Central memory CD4-positive, alpha-beta T cell (primary cell): ENCODE measurements at places on chromosomes 6 and 20.

GRCh38 chr6:134309983-134310605, 7.8 kb downstream of the SGK1 start:
- DNase-seq, result no peak

- no peak for DNase-seq
Observed at GRCh38 chr6:166105341-166106075, 62.1 kb downstream of the TBXT start.

GRCh38 chr20:48401359-48401758, 426.4 kb downstream of the PREX1 start:
- no peak for DNase-seq

DNA sequence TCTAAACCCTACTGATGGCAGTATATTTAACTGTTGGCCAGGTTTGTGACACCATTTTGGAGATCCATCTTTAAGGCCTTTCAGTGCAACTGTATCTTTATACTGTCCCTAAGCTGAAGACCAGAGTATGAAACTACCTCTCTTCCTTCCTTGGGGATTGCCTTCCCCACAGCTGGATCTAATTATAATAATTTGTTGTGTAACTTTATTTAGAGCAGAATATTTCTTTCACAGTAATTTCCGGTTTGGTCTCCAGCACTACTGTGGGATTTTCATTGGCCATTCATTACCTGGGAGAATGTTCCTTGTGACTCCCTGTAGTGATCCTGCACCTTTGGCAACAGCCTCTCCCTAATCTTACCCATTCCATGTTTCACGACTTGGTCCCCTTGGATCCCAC, 75.2 kb downstream of the AKAP7 start:
- DNase-seq, result no peak

GRCh38 chr20:61732511-61733210, 333.0 kb downstream of the TAF4 start:
- no peak for DNase-seq

DNA sequence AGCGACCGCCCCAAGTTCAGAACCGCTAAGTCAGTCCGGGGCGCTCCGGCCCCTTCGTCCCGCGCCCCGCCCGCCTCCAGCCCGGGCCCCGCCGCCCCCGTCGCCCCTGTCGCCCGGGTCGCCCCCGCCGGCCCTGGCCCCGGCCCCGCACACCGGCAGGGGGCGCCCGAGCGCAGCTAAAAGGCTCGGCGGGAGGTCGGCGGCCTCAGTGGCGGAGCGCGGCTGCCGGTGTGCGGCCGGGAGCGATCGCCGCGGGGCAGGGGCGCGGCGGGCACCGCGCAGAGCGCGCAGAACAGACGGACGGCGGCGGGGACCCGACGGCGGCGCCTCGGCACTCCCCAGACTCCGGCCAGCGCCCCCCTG, at the start of gene FNDC1:
FNDC1 (plus strand) TSS at position 208 of the 363 bp plus-strand sequence. CDS start 197 bp downstream, outside the sequence.
- DNase-seq, result no peak

DNA sequence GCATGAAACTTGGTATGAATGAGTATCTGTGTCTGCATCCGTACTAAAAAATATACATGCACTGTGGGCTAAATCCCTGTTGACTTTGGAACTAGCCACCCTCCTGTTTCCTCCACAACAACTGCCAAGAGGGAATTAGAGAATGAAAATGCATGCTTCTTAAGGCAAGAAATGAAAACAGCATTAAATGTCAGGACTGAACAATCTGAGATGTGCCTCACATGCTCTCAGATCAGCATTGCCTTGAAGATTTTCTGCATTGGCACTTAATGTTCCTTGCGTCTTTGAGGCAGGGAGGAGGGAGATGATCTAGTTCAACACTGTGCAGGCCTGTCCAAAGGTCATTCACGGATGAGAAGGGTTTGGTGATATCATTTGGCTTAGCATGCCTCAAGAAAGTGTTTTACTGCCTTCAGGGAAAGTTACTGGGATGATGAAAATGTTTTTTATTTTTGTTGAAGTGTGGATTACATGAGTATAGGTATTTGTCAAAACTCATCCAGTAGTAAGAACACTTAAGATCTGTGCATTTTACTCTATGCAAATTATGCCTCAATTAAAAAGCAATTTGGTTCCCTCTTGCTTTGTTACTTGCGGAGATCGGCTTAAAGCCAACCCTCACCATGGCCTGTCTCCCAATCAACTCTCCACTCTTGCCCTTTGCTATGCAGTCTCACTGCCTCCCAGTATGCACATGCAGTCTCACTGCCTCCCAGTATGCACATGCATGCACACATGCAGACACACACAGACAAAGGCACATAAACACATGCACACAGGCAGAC, 47.5 kb upstream of the RIN2 start:
- no peak for DNase-seq

- DNase-seq, result no peak
Observed at GRCh38 chr20:36493051-36493800, 48.1 kb upstream of the MYL9 start.

GRCh38 chr6:106522562-106523250, 106.6 kb downstream of the RTN4IP1 start:
- DNase-seq, result no peak

DNA sequence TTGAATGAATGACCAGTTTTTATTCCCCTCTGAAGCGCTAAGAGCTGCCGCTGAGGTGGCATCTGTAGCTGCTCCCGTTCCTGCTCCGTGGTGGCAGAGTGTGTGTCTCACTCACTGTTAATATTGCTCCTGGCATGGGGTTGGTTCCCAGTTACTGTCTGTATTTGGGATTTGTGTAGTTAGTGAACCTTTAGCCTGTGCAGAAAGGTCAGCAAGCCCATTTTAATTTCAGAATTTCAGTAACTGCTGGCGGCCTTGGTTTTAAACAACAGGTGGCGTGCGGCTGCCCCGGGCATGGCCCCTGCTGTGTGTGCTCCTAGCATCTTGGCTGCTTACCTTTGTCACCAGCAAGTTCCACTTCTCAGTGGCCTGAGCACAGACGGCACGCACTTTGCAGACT, 54.1 kb upstream of the SLC22A1 start:
- no peak for DNase-seq

DNA sequence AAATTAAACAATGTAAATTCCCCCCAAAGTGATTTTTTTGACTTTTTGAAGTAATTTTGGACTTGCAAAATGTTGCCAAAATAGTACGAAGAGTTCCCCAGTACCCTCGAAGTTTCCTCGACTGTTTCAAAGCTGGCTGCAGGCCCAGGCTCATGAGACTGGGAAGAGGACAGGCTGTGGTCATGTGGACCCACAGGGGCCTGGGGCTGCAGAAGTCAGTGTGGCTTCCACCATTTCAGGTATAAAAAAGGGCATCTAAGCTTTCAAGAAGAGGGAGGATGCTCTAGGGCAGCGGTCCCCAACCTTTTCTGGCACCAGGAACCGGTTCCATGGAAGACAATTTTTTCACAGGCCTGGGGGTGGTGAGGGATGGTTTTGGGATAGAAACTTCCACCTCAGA, 75.0 kb downstream of the PTPN1 start:
- no peak for DNase-seq

DNA sequence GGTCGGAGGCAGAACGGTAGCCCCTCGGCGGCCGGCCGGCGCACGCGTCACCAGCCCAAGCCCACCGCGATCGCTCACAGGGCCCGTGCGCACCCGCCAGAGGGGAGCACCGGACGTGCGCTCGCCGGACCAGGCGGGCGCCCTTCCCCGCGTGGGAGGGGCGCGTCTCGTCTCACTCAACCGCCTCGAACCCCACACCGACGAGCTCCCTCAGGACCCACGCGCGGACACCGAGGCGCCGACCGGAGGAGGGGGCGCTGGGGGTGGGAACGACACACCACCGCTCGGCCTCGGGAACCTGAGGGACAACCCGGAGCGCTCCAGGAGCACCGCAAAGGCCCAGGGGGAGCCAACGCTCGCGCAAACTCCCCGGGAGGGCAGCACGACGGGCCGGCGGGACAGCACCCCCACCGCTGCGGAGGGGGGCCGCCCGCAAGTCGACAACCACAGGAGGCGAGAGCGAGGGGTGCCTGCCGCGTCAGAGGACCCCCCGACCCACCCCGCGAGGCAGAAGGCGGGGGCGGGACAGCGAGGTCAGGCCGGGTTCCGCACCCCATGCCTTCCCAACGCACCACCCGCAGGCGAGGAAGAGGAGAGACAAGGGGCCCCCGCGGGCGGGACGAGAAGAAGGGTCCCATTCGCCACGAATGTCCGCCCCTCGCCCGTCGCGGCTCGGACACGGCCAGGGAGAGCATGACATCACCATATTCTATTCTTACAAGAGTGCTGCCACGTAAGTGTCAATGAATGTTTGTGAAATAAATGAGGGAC, 512.7 kb upstream of the ZNF337 start:
- DNase-seq, result peak; percentile 2

DNA sequence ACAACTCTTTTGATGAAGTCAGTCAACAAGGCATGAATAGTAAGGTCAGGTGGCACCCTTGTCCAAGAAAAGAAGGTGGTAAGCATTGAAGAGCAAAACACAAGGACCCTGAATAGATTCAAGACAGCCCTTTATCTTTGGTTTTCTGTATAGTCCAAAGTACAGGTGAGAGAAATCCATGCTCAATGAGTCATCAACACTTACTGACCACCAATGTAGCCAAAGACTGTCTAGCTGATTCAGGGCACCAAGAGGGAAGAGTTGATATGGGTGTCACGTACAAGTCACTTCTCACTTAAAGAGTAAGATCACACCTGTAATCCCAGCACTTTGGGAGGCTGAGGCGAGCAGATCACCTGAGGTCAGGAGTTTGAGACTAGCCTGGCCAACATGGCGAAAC, 528.3 kb downstream of the CD83 start:
- no peak for DNase-seq

DNA sequence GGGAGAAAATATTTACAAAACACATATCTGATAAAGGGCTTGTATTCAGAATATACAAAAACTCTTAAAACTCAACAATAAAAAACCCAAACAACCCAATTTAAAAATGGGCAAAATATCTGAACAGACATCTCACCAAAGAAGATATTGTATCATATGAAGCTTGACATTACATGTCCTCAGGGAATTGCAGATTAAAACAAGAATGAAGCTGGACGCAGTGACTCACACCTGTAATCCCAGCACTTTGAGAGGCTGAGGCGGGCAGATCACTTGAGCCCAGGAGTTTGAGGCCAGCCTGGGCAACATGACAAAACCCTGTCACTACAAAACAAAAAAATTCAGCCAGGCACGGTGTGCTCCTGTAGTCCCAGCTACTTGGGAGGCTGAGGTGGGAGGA, 135.4 kb upstream of the AKIRIN2 start:
- no peak for DNase-seq

DNA sequence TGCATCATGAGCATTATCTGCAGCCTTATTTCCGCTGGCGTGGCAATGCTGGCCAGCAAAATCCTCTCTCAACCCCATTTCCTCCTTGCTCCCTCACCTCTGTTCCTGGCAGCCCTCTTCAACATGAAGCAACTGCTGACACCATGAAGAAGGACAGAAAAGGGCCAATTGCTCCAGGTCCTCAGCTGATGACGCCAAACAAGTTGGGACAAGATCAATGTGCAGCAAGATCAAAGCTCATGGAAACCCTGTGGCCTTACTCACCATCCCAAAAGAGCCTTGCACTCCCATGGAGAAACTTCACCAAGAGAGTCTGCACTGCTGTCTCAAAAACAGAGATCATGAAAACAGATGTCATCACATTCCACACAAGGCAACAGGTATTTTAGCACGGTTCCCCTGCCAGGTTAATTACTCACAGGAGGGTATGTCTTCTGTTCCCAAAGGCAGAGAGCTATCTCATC, 7.4 kb downstream of the GFOD1 start:
- DNase-seq, result no peak

DNA sequence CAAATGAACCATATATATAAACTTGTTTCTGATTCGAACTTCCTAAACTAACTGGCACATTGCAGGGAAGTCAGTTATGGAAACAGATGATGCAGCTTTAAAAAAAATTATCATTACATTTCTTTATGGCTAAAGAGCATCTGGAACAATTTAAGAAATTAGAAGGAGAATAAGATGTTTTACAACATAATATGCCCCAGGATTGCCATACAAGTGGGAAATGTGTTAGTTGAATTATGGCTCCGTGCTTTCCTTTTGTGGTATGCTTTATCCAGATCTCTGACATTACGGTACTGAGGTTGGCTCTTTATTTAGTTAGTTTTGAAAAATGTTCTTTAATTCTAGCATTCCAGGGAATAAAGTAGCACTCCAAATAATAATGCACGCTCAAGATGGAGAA, 343.0 kb upstream of the ZFP64 start:
- no peak for DNase-seq

DNA sequence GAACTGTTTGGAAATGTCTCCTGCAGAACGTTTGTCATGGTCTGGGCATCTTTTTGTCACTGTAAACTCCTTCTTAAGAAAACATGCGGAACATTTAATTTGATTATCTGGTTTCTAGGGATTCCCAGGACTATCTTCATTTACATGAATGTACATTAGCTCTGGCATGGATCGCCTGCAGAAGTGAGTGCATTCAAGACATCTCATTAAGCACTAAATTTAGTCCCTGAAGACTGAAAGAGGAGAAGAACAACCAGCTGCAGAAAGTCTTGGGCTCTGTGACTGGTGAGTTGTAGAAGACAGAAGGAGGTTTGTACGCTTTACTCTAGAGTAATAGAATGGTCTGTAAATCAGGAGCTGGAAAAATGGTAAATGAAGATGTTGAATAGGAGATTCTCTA, 540.7 kb downstream of the BCKDHB start:
- no peak for DNase-seq

DNA sequence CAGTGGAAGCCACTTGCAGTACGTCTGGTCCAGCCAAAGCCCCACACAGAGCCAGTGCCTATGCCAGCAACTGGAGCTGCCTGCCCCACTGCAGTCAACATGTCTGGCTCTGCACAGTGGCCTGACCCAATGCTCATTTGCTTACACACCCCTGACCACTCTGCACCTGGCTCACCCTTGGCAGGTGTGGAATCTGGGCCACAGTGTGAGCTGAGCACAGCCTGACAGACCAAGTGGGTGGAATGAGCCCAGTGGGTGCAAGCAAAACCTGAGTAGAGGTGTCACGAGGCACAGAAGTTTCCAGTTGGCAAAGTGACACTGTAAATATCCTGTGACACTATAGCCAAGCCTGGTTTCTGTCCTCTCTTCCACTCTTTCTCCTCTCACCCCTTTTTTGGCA, 49.5 kb downstream of the GGTLC1 start:
- no peak for DNase-seq

DNA sequence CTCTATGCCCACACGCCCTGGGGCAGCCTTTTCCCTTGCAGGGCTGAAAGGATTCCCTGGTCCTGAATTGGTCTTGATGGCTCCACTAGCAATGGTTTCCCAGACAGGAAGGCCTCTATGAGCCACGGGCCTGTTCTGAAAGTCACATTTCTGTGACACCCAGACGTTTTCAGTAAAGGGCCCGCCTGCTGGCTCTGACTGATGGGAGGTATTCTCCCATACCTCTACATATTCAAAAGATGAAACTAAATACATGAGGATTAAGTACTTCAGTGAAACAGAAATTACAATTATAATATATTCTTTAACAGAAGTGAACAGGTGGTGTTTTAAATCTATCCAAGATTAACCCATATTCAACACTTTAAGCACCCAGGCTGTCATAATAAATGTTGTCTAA, 629.8 kb downstream of the CDH26 start:
- no peak for DNase-seq
